Activated naive CD4-positive, alpha-beta T cell (primary cell): ENCODE measurements at places on chromosomes 1 and 21.
A peak's percentile ranks its signal among the peaks of the same experiment; 100 is the strongest.

- no peak for DNase-seq
Observed at GRCh38 chr1:19813643-19813960, 1.5 kb downstream of the RNF186 start.

DNA sequence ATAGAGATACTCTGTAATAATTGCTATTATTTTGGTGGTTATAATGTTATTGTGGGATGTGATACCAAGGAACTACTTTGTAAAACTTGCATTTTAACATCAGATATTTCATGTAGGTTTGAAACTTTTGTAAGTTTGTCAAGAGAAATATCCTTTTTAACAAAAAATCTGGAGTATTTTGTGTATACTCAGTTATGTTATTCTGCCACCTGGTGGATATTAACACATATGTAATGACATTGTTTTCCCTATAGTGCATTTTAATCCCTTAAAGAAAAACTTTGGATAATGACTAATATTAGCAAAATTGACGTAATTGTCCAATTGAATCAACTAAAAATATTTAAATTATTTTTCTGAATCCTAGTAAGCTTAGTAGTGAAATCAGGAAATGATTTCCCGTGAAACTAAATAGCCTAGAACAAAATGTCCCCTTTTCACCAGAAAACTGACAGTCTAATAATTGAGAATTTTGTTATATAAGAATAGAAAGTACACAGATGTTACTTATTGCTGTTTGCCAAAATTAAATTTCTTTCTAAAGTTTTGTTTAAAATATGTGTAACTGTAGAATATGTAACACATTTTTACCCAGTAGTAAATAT, 39.6 kb downstream of the KCTD3 start:
- DNase-seq: no peak

DNA sequence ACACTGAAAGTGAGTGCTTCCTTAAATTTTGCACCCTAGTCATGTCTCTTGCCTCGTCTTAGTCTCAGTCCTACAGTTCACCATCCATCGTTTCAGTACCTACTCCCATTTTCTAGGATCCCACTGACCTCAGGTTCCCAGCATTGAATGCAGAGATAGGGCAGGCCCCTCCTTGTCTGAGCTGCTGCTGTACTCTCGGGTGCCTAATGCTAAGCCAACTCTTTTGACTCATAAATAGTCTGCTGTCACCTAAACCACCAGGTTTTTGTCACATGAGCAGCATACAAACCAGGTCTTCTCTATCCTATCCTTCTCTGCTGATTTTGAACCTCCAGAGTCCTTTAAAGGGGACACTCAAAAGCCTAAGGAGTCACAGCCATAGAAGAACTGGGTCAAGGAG, 3.0 kb downstream of the ARHGAP30 start:
- no peak for DNase-seq

GRCh38 chr1:53015508-53015860, 46.5 kb upstream of the PODN start:
- no peak for DNase-seq

GRCh38 chr1:68269637-68270430, 37.5 kb upstream of the WLS start:
- DNase-seq: no peak

GRCh38 chr21:32372755-32373154, 20.1 kb downstream of the URB1 start:
- no peak for DNase-seq

DNA sequence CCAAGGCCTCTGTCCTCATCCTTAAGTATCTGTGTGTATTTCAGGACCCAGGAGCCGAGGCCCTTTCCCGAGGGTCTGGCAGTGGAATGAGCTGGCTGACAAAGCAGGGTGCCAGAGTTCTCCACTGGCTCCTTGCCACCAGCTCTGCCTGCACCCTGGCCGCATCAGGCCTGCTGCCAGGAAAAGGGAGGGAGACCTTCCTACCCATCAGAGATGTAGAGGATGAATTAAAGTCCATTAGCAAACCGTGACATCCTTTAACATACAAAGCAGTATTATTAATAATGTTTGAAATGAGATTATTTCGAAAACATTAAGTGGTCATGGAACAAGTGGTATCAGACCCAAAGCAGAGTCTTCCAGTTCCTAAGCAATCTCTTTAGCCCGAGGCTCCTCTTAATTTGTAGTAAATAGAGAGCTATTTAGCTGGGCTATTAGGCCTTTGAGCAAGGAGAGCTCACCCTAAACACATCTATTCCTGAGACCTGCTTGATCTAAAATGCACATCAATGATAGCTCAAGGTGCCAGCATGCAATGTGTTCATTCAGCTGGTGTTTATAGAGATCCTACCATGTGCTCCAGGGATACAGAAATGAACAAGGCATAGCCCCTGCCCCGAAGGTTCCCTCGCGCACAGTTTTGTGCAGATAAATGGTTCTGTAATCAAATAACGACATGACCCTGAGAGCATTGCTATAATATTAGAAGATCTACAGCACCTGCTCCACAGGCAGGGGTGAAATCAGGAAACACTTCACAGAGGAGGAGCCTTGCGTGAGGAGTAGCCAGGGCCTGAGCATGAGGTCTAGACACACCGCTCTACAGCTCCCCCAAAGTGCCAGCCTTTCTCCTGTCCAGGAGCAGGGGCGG, 44.0 kb downstream of the FAM163A start:
- no peak for DNase-seq

DNA sequence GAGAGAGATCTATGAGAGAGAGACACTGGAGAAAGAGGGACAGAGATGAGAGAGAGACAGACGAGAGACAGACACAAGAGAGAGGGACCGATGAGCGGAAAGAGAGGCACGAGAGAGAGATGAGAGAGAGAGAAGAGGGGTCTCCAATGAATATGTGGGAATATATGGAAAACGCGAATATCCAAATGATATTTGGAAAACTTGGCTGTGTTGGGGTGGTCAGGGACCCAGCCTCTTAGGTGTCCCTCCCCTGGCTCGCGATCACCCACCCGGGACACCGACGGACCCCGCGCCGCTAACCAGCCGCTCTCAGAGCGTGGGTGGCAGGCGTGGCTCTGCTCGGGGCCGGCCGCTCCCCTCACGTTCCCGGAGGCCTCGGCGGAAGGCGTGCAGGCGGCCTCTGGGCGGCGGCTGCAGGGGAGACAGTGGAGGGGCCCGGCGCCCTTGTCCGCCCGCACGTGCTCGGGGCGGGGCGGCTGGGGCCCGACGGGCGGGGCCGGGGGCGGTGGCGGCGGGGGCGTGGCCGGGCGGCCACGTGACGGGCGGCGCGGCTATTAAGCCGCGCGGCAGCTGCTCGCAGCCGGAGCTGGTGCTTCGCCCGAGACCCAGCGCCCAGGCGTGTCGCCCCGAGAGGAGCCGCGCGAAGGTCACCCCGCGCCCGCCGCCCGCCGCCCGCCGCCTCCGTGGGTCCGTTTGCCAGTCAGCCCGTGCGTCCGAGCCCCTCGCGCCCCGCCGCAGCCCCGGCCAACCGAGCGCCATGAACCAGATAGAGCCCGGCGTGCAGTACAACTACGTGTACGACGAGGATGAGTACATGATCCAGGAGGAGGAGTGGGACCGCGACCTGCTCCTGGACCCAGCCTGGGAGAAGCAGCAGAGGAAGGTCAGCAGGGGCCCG, at the start of gene ACTN2:
Gene ACTN2, plus strand, starts transcription at position 583 of the 898 bp plus-strand sequence. Its CDS starts 175 bp downstream, at position 758.
- peak; percentile 2 for DNase-seq

DNA sequence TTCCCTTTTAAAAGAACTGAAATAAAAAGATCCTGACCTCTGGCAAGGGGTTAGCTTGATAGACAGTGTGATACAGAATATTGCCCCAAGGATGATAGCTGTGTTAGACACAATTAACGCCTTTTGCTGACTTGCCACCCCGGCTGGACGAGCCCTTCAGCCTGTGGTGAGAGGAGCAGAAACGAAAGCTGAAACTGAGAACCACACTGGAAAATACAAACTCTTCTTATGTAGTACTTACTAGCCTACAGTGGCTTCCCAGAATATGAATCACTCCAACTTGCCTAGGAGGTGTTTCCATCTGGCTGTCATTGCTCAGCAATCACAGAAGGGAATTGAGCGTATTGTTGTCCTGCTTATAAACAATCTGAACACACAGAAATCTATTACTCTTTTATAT, 22.9 kb downstream of the SAMSN1 start:
- no peak for DNase-seq

DNA sequence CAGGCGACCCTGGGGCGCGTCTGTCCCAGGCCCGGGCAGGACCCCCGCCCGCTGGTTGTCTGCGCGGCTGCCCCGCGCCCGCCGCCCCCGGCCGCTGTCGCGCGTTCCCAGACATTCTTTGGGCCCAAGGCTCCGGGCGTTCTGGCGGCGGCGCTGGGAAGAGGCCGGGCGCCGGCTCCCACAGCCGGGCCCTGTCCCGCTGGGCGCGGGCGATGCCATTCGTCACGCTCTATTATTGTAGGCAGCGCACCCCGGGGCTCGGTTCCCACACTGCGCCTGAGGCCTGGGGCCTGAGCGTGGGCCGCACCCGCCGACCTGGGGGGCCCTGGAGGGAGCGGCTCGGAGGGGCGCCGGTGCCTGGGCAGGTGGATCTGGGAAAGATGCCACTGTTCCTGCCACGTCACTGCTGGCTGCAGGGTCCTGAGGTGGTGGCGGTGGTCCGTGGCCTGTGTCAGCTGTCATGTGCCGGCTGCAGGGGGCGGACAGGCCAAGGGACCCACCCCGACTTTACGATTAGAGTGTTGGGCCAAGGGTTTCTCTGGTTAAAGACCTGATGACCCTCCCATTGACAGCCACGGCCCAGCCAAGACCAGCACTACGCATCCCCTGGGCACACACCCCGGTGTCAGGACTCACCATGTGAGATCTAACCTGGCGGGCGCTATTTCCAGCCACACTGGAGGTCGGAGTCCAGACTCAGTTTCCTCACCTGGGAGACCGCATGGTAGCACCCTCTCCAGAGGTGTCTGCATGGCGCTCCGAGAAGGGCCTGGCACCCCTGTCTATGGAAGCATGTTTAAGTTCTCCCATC, 55.1 kb upstream of the ADARB1 start:
- no peak for DNase-seq

GRCh38 chr1:91807921-91808620, 77.9 kb downstream of the TGFBR3 start:
- no peak for DNase-seq

DNA sequence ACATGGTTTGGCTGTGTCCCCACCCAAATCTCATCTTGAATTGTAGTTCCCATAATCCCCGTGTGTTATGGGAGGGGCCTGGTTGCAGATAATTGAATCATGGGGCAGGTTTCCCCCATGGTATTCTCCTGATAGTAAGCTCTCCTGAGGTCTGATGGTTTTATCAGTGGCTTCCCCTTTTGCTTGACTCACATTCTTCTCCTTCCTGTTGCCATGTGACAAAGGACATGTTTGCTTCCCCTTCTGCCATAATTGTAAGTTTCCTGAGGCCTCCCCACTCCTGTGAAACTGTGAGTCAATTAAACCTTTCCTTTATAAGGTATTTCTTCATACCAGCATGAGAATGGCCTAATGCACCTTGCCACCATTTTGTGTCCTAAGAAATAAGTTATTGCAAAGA, 415.0 kb downstream of the COL11A1 start:
- DNase-seq: no peak

DNA sequence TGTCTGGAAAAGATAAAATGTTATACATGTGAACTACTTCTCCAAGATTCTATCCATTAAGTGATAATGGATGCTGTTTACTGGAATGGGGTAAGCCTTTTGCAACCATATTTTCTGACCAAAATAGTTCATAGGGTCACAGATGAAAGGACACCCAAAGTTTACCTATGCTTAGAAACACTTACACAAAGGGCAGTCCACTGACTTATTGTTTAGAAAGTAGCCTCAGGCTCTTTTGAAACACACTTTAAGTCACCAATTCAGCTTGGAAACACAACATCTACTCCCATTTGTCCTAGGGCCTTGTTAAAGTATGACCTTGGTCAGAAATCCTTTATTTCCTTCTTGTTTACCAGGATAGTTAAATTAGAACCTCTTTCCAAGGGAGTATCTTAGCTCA, 28.7 kb upstream of the VTCN1 start:
- DNase-seq: no peak

GRCh38 chr21:31221043-31221442, 123.0 kb downstream of the TIAM1 start:
- DNase-seq: no peak

- no peak for DNase-seq
Observed at GRCh38 chr1:117493906-117494305, 111.9 kb upstream of the TENT5C start.

GRCh38 chr1:6891781-6892579, 106.7 kb downstream of the CAMTA1 start:
- DNase-seq: no peak

DNA sequence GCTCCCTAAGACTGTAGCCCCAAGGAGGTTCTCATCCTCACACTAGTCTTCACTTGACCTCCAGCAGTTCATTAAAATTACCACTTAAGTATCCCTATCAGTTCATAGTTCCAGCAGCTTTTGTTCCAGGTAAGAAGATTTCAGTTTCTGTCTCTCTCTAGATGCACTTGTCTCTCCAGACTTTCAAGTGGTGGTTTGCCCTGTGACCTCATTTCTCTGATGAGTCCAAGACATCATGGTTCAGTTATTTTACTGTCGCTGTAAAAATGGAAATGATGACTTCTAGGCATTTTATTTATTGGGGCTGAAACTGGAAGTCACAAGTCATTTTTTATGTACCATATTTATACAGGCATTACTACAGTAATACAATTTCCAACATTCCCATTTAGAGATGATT, 17.9 kb upstream of the RGS18 start:
- no peak for DNase-seq

DNA sequence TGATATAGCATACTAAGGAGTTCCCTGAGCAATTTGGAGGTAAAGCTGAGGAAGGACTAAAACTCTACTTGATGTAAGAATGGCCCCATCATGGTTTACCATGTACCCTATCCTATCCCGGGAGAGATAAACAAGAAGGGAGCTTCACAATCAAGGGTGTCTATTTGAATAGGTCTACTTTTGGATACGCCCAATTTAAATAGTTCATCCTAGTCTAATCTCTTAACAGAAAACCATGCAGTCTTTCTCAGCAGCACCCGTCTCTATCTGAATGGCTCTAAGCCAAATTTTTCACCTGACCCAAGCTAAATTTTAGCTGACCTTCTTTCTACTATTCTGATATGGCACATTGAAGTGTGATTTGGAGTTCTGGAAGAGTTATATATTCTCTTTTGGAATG, 122.0 kb downstream of the TNNI3K start:
- DNase-seq: no peak

DNA sequence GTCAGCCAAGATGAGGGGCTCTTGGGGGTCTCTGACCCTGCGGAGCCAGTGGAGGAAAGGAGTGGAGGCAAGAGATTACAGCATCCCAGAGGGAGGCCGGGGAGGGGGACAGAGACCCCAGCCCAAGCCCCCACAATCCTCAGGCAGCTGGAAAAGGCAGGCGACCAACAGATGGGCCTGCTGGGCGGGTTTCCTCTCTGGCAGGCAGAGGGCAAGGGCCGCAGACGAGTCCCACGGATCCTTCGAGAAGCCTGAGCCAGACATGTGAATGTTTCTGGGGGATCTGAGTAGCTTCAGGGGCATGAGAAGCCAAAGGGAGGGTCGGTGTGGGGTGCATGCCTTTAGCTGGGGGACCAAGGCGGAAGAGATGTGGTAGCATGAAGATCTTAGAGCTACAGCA, 2.1 kb upstream of the PLEKHA6 start:
- DNase-seq: no peak

- DNase-seq: no peak
Observed at GRCh38 chr1:18302788-18303413, 177.8 kb upstream of the KLHDC7A start.

- DNase-seq: no peak
Observed at GRCh38 chr1:63945943-63946342, 172.1 kb downstream of the ROR1 start.
